ENCODE measurements at places on chromosomes 3 and 15.

GRCh38 chr15:29687204-29687815 is 135.0 kb downstream of the TJP1 start:
- DNase-seq, result no peak

GRCh38 chr3:193869221-193870201 is 266.4 kb upstream of the HES1 start:
- DNase-seq, result no peak

- DNase-seq, result no peak
Measured at GRCh38 chr15:101183931-101184305, 67.9 kb downstream of the CHSY1 start.

DNA sequence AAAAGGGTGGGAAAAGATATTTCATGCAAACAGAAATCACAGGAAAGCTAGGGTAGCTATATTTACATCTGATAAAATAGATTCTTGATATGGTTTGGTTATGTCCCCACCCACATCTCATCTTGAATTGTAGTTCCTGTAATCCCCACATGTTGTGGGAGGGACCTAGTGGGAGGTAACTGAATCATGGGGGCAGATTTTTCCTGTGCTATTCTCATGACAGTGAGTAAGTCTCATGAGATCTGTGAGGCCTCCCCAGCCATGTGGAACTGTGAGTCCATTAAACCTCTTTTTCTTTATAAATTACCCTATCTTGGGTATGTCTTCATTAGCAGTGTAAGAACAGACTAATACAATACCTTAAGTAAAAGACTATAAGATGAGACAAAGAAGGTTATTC is 558.1 kb downstream of the RSL24D1 start:
- DNase-seq, result no peak

DNA sequence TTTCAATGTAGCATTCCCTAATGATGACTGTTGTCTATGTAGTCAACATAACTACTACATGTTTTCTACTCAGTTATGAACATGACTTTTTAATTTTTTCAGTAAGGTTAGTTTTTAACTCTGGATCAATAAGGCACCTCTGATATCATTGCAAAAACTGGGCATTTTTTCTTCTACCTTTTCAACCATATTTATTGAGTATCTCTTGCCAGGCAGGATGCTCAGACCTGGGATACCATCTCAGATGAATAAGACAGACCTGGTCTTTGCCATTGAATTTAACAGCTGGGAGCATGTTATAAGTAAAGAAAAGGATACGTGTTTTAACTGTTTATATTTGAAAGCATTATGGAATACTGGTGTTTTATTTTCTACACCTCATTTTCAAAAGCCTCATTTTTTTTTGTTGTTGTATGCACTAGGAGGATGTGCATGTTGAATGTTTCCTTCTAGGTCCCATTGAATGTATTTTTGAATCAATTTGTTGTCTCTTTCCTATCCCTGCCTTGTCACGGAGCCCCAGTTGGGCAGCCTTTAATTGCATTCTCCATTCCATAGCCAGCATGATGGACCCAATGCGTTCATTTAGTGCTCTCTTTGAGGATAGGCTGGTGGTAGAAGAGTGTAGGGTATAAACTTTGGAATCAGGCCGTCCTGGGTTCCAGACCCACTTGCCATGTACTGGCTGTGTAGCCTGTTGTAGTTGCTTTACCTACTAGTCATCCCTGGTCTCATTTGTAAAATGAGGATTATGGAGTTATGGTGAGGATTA is 3.7 kb downstream of the TGFBR2 start:
- DNase-seq, result no peak

- no peak for DNase-seq
Measured at GRCh38 chr3:60770532-60770931, 480.7 kb downstream of the FHIT start.

- no peak for DNase-seq
Measured at GRCh38 chr3:145752576-145752975, 408.4 kb downstream of the PLOD2 start.

DNA sequence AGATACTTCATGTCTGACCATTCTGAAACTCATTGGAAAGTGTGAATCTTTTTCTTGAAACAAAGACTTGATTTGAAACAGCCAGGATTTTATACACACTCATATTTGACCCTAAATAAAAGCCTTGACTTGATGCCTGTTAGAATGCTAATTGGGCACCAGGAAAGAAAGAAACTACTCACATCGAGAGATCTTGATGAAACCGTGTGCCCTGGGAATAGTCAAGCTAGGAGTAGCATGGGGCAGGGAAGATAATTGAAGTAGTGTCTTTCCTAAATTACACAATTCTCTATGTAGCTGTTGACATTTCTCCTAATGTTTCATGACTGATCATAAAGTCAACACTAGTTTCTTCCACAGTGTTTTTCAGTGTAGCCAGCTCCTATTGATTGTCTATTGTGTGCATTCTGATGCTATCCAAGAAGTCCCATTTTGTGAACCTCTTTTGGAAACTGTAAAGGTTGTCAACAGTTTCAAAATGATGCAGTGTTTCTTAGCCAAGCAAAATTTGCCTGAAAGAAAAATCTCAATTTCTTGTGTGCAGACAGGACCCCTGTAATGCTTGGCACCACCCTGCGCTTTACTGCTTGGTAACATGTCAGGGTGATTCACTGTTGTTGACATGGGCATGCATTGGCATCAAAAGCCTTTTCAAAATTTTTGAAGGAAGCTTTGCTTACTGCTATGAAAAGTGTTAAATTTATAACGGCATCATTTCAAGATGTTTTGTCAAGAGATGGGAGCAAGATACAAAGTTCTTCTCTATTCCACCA is 52.5 kb upstream of the OTOL1 start:
- no peak for DNase-seq

DNA sequence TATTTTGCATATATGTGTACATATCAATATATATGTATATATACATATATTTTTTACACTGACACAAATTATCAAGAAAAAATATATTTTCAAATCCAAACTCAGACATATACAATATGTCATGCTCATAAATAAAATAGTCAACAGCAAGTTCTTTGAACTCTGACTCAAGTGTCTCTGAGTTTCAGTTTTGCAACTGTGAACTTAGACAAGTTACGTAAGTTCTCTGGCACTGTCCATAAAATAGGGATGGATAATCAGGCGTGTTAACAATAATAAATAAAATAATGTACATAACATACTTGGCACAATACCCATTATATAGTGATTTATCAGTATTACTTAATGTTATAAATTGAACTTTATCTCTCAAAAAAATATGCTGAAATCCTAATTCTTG is 12.1 kb upstream of the XRN1 start:
- DNase-seq, result no peak

- no peak for DNase-seq
Measured at GRCh38 chr3:154981664-154982063, 98.5 kb upstream of the MME start.

- DNase-seq, result peak; percentile 46
Measured at GRCh38 chr3:111859061-111859973, at the start of gene PHLDB2. PHLDB2 (plus strand) TSS chr3:111859265; CDS start chr3:111884078, 24,813 bp downstream.

- DNase-seq, result no peak
Measured at GRCh38 chr3:52524258-52524751, 9.4 kb downstream of the NT5DC2 start.

DNA sequence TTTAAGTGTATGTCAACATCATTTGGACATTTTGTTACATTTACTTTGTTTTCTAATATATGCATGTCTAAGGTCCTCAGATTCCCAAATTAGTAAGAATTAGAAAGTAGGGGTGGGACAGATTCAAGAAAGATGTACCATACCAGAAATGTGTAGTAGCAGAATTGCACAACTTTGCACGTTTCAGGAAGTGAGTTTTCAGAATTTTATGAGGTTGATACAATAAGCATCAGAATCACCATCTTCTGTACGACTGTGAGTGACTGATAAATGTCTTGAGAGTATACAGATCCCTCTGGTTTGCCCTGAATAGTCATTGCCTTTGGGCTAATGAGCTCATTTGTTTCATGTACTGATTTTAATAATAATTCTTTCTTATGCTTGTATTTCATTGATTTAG is 9.3 kb downstream of the ARIH2 start:
- no peak for DNase-seq

DNA sequence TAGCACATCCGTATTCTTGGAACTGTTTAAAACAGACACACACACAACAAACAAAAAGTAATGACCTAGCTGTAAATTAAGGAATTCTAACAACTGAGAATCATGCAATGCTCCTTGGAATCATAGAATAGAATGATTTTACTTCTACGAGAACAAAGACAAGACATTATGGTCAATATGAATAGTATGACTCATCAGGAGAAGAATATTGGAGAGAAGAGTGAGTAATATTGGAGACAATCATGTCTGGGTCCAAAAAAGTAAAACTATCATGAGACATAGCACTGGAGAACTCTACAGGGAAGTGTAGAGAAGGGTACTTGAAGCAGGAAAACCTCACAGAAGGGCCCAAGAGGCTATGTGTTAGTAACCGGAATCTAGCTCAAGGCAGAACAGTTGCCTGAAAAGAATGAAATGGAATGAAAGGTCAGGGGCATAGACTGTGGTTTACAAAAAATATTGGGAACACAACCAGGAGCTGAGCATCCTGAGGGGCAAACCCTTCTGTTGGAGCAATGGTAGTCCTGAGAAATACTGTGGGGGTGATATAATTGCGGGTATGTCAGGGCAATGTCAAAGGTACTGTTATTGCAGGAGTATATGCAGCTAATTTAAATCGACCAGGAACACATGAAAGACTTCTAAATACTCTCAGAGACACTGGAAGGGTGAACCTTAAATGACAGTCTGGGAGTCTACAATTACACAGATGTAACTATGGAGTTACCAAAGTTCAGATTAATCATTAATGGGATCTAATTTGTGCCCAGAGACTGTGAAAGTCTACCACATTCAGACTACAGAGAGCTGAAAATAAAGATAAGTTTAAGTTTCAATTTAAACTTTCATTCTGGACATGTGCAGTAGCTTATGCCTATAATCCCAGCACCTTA is 201.2 kb downstream of the BCHE start:
- DNase-seq, result no peak
